ENCODE measurements at places on chromosomes 5 and 9. TPM values are rescaled to one million over a fixed set of nuclear protein-coding genes. Genes with fewer than 3 reads are reported as not detected.

DNA sequence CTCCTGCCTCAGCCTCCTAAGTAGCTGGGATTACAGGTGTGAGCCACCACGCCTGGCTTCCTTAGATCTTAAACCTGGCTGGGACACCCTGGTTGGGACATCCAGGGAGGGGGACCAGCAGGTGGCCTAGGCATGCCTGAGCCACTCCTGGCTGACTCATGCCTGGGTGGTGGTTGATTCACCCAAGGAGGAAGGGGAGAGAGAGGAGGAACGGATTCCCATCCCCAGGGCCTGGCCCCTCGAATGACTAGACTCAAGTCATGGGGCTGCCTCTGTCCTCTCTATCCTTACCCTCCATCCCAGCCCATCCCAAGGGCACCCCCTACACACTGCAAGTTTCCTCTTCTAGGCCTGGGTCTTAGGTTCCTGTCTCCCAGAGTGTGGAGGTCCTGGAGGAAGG is 12.7 kb downstream of the EEIG1 start:
- DNase-seq, result no peak

GRCh38 chr5:154757814-154758406 is 2.7 kb downstream of the LARP1 start:
- DNase-seq, result peak; percentile 15

- peak; percentile 71 for DNase-seq
Observed at GRCh38 chr9:127608104-127608966, 3.7 kb upstream of the STXBP1 start.

GRCh38 chr5:43437062-43437660 is 25.0 kb upstream of the CCL28 start:
- no peak for DNase-seq

DNA sequence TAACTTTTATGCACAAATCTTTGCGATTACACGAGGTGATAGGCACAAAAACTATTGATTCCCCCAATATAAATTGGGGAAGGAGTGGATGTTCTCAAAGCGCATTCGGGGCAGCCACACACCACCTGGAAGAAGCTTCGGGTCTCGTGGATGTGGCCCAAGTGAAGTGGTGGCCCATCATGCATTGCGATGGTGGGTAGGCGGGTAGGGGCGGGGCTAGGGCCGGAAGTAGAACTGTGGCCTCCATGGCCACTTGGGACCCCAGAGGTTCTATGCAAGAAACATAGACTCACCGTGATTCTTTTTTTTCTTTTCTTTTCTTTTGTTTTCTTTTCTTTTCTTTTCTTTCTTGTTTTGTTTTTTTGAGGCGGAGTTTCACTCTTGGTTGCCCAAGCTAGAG is 86.4 kb upstream of the SLC44A1 start:
- no peak for DNase-seq

GRCh38 chr9:137226338-137227053 is 806 bp upstream of the RNF224 start:
- DNase-seq, result no peak

DNA sequence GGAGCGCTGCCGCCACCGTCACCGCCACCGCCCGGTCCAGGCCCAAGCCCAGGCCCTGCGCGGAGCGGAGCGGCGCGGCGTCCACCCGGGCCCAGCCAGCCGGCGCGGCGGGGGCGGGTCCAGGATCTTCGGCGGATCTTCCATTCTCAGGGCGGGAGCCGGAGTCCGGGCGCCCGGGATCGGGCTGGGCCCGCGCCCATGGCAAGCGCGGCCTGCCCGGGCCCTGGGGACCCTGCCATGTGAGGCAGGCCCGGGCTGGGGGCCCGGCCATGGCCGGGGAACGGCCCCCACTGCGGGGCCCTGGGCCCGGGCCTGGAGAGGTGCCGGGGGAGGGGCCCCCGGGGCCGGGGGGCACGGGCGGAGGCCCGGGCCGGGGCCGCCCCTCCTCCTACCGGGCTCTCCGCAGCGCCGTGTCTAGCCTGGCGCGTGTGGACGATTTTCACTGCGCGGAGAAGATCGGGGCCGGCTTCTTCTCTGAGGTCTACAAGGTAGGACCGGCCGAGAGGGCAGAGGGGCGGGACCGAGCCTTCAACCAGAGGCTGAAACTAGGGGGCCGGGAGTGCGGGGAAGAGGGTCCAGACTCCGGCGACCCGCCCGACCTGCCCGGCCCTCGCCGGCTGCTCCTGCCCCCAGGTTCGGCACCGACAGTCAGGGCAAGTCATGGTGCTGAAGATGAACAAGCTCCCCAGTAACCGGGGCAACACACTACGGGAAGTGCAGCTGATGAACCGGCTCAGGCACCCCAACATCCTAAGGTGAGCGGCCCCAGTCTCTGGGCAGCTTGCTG is 482 bp downstream of the TESK1 start:
- peak; percentile 59 for DNase-seq

DNA sequence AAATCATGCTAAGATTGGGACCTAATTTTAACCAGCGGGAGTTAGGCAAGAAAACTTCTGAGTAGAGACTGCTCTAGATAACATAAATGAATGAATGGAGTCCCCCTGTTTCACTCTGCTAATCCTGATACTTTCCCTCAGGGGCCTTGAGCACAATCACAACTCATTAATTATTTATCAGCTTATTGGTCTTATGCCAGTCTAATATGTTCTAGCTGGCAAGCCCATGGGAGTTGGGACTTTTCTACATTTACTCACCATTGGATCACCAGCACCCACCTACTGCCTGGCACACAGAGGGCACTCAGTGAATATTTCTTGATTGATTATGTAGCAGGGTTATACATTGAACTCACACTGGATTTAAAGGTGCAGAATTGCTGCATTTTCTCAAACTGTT is 13.5 kb upstream of the TMED7 start:
- no peak for DNase-seq

DNA sequence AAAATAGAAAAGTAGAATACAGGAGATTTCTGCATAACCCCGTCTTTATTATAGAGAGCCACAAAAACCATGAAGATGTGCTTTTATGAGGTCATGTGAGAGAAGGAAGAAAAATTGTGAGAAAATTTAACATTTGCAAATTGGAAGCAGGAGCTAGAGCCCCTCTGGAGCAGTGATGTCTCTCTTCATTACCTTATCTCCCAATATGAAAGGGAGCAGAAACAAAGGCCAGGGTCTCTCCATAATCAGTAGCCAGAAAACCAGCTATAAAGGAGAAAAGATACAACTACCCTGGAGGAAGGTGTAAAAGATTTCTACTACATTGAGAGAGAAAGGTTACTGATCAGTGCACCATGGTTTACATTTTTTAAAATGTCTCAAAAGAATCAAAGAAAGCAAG is 53.2 kb upstream of the ITGA1 start:
- DNase-seq, result no peak

DNA sequence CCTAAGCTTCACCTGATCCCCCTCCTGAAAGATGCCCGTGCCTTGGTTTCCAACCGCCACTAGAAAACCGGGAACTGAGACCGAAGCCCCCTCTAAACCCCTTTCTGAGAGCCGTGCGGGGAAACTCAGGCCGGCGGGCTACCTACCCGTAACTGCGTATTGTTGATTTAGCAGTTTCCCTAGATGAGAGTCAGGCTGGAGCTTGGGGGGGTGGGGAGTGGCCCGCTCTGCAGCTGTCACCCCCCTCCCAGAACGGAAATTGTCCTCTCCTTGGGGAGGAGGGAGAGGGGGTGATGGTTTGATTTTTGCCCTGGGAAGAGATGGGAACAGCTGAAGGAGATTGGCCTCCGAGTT is 2.5 kb downstream of the CXXC5 start:
- DNase-seq, result no peak

DNA sequence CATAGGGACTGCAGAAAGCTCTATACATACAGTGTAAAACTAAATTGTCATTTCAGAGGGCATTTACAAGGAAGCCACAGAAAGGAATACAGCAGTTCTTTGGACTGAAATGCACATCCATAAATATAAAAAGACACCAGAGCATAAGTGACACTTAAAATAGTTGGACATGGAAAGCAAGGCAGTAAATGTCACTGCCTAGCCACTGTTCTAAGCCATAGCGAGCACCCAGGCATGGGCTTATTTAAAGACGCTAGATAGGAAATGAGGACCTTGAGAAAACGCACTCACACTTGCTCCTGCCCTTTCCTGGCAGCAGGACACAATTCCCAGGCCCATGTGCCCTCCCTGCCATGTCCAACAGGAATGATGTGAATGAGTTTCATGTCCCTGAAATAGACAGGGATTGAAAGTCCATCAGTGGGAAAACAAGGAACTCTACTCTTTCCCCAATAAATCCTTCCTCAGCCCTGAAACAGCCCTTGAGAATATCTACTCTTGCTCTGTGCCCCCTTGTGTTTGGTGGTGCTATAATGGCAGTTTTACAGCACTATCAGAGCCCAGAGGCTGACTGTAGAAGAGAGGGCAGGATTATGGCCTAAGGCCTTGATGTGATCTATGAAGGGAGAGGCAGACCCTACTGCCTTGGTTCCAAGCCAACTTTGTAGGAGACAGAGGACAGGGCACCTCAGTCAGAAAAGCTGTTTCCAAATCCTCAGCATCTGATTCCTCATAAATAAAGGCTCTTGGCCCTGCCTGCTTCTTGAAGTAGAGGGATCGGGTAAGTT is 182.9 kb downstream of the SAXO1 start:
- no peak for DNase-seq

DNA sequence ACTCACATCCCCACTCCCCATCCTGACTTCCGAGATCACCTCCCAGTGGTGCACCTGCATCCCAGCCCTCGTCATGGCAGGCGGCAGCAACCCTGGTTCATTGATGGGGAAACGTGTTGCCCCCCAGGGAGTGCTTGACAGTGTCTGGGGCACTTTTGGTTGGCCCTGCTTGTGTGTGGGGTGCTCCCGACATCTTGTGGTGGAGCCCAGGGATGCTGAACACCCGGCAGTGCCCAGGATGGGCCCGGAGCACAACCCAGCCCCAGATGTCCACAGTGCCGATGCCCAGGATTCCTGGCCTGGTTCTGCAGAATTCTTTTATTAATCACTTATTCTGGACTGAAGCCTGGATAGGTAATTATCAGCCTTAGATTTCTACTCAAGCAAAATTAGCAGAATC is 3.7 kb downstream of the MRPL36 start:
- DNase-seq, result no peak

DNA sequence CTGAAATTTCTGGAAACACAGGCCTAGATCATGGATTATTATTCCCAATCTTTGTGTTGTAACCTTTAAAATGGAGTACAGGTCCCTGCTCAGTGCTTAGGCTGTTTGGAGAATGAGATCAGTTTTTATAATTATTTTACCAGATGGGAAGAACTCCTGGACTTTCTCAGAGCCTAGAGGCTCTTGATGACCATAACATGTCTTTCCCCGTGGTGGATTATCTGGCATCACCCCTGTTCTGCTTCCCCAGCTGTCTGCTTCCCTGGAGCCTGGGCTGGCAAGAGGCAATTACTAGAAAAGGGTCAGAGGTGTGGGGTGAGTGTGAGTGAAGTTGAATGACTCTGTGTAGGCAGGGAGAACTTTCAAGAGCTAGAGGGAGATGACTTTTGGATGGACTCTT is 143.0 kb downstream of the CARTPT start:
- DNase-seq, result no peak

GRCh38 chr5:10030219-10030831 is 219.4 kb downstream of the ATPSCKMT start:
- DNase-seq, result no peak

DNA sequence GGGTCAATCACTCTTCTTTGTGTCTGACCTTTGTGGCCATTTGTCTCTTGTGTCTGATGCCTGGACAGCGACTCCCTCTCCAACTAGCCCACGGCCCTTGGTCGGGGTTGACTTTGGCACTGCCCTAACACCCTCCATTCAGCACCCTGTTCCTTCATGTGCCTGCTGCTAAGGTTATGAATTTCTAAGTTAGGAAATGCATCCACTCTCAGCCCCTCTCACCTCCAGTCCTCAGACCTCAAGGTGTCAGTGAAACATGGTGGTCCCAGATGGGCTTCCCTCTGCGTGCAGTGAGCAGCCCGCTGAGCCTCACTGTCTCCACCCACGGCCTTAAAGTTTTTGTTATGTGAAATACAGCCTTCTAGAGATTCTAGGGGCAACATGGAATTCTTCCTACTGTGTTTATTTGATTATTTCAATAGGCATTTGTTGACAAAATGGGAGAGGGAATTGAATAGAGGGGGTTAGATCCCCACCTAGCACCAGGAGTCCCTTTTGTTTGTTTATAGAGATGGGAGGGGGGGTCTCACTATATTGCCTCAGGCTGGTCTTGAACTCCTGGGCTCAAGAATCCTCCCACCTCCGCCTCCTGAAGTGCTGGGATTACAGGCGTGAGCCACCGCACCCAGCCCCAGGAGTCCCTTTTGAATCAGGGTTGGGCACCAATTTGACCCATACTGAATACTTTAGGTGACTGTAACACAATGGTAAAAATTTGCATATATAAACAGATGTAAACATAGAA is 1.6 kb upstream of the GLIPR2 start:
- no peak for DNase-seq

DNA sequence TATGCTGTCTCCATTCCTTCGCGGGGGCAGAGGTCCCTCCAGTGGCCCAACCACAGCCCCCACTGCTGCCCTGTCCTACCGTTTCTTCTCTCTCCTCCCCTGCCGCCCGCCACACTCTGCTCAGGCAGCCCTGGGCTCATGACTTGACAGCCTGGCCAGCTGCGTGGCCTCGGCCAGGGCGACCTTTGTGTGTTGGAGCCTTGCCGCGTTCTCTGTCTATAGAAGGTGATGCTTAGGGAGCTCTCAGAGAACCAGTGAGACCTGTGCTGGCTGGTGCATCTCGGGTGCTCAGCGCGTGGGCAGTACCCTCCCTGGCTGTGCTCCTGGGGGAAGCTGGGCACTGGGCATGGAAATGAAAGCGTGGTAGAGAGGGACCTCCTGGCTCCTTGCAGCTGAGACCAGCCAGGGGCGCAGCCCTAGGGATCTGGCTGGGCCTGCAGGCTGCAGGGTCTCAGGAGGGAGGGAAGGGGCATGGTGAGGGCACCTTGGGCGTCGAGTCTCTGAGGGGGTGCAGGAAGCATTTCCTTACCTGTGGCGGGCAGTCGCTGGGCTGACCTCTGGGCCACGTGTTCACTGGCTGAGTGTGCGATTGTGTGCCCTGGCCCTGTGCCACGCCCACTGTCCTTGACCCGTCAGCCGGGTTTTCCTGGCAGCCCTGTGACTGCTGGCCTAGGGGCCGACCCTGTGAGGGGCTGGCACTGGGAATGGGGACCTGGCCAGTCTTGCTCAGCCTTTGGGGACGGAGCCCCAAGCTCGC is 50.3 kb downstream of the RXRA start:
- DNase-seq, result no peak

- no peak for DNase-seq
Observed at GRCh38 chr9:83965350-83966208, 14.4 kb downstream of the HNRNPK start.

GRCh38 chr5:141945511-141946051 is 12.4 kb downstream of the PCDH12 start:
- DNase-seq, result no peak

GRCh38 chr5:66661149-66661548 is 65.0 kb downstream of the MAST4 start:
- no peak for DNase-seq

- DNase-seq, result no peak
Observed at GRCh38 chr9:12798066-12798770, 23.4 kb downstream of the LURAP1L start.

GRCh38 chr9:2178034-2178734 is 163.0 kb downstream of the SMARCA2 start:
- DNase-seq, result no peak

Gene ORM1
- not detected for total RNA-seq

Gene ALDOB
- not detected for total RNA-seq

Gene GCNT1
- 8.9 TPM for total RNA-seq

Gene PIP5KL1
- total RNA-seq, result 2.5 TPM

Gene ANKH
- 74.2 TPM for total RNA-seq

Gene MCC
- total RNA-seq, result 3.3 TPM

Gene PKD2L2
- not detected for total RNA-seq

Gene EIF4E1B
- total RNA-seq, result not detected

Gene QRFP
- not detected for total RNA-seq

Gene APBA1
- 1.6 TPM for total RNA-seq

Gene CMBL
- 1.4 TPM for total RNA-seq

Gene TNFSF15
- total RNA-seq, result 2.0 TPM

Gene LCN2
- not detected for total RNA-seq

All from activated CD4-positive, alpha-beta T cell treated with anti-CD3 and anti-CD28 coated beads, Interleukin-2, amount 10 ng/mL, durations not matched to agents 7 days and 5 days (primary cell).